Astrocyte (in vitro differentiated cells and primary cell): ENCODE measurements at places on chromosomes 2 and 18.

GRCh38 chr2:54092940-54093339 is 22.5 kb upstream of the ACYP2 start:
- peaks cover 3% of the 10 kb centered on the region for H3K27me3 ChIP-seq
- no peaks in the 10 kb centered on the region for H3K36me3 ChIP-seq
- no peak for DNase-seq
- H3K4me3 ChIP-seq, result no peak overlapping the region
- H3K4me1 ChIP-seq, result peaks cover 9% of the 10 kb centered on the region

GRCh38 chr2:2102866-2103653 is 228.0 kb downstream of the MYT1L start:
- H3K27me3 ChIP-seq, result peaks cover 2% of the 10 kb centered on the region
- H3K4me1 ChIP-seq, result no peaks in the 10 kb centered on the region
- H3K27ac ChIP-seq, result no peak overlapping the region
- DNase-seq, result no peak
- no peak overlapping the region for H3K4me3 ChIP-seq

- no peak for DNase-seq
- no peaks in the 10 kb centered on the region for H3K36me3 ChIP-seq
- H3K27ac ChIP-seq, result peak overlapping the region; percentile 59
- peaks cover 26% of the 10 kb centered on the region for H3K4me1 ChIP-seq
Measured at GRCh38 chr2:38091760-38092159, 15.8 kb upstream of the CYP1B1 start.

DNA sequence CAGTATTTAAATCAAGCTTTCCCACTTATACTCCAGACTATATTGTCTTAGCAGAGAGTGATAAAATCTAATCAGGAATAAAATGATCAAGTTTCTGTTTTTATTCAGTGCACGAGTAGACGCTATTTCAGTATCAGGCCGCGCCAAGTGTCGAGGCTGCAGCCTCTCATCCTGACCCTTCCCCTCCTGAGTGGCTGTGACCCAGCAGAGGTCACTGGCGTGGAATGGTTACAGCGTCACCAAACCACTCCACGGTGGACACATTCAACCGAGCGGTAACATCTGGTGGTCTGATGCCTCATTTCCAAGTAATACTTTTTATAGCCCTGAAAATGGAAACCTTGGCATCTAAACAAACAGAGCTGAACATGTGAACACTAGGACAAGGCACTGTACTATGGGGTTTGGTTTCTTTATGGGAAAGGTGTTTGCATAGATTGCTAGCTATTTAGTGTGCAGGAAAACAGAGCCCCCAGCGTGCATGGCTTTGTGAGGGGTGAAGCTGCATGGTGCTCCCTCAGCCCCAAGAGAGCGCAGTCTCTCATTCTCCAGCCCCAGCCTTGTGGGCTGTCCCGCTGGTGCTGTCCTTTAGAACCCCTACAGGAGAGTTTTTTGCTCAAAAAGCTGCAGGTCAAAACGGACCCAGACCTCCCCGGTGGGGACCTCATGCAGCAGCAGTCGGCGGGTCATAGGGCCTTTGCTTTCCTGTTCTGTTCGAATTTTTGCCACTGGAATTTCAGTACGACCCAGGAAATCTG is 28.4 kb downstream of the FAM228A start:
- H3K27ac ChIP-seq, result no peak overlapping the region
- no peaks in the 10 kb centered on the region for H3K4me1 ChIP-seq
- H3K36me3 ChIP-seq, result no peaks in the 10 kb centered on the region
- no peak overlapping the region for H3K4me3 ChIP-seq

DNA sequence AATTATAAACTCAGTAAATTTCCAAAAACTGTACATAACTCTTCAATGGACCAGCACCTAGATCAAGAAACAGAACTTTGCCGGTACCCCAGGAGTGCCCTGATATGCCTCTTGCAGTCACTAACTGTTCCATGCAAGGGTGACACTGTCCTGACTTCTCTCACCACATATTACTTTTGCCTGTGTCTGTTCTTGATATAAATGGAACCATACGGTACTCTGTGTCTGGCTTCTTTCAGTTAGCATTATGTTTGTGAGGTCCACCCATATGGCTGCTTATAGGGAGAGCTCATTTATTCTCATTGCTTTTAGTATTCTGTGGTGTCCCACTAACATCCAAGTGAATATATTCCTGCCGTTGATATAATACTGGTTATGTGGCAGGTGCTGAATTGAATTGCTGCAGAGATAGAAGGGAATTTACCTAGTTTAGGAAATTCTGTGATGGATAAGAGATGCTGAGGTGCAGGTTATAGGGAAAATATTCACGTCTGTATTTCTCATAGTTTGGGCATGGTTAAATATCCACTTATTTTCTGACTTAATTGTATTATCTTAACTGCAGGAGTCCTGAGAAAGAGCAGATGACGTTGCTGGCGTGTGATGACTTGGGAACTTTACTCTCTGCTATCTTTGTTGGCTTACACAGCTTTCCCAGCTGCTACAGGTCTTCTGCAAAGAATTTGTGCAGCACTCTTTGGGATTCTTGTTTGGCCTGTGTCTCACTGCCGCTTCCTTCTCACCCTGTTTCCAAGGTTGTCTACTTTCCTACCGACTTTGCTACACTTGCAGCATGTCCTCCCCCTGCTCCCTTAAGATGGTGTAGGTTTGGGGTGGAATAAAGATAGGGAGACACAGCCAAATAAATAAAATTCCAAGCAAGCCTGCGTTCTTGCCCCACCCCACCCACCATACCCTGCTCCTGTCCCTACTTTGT is 107.9 kb downstream of the MAP4K4 start:
- peaks cover 50% of the 10 kb centered on the region for H3K4me1 ChIP-seq
- no peaks in the 10 kb centered on the region for H3K27me3 ChIP-seq
- H3K4me3 ChIP-seq, result no peak overlapping the region
- DNase-seq, result peak; percentile 83

- no peak overlapping the region for H3K4me3 ChIP-seq
- DNase-seq, result no peak
- no peaks in the 10 kb centered on the region for H3K27me3 ChIP-seq
Measured at GRCh38 chr2:125491663-125492062, 1164.3 kb upstream of the GYPC start.

GRCh38 chr2:202521470-202521869 is 113.3 kb upstream of the FAM117B start:
- no peaks in the 10 kb centered on the region for H3K27me3 ChIP-seq
- peaks cover 40% of the 10 kb centered on the region for H3K36me3 ChIP-seq
- H3K4me3 ChIP-seq, result no peak overlapping the region
- no peak overlapping the region for H3K27ac ChIP-seq

DNA sequence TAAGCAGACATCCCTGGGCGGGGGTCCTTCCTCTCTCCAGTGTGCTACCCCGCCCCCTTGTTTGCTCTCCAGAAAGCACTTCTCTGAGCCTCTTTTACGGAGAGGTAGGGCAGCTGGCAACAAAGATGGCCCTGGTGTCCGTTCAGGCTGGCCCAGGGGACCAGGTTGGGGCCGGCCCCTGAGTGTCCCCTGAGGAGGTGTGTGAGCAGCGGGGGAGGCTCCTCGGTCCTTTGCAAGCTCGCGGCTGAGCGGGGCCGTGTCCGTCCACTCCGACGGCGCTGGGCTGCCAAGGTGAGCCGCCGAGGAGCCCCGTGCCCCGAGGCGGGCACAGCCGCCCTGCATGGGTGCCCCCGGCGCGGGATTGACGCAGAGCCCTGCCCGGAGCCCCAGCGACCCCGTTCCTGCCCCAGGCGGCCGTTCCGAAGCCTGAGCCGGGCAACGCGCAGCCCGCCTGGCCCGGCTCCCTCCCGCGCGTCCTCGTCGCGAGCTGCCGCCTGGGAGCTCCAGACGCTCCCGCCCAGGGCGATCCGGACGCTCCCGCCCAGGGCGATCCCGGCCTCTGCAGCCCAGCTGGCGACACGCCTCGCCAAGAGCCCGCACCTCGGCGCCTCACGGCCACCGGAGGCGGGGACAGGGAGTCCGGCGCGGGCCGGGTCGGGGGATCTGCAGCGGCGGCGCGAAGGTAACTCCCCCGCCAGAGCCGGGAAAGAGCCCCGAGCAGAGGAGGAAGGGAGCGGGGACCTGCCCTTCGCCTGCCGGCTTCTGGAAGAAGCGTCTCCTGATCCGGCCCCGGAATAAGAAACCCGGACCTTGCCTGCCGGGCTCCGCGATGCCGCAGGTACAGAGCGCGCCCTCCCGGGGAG is at the start of gene PROKR1:
Gene PROKR1, plus strand, starts transcription at position 569 of the 863 bp plus-strand sequence. CDS start 2,243 bp downstream, outside the sequence.
- H3K4me1 ChIP-seq, result peaks cover 5% of the 10 kb centered on the region
- peaks cover 52% of the 10 kb centered on the region for H3K27me3 ChIP-seq
- no peaks in the 10 kb centered on the region for H3K36me3 ChIP-seq
- no peak within 1 kb of the TSS for H3K27ac ChIP-seq

- H3K27me3 ChIP-seq, result no peaks in the 10 kb centered on the region
- H3K36me3 ChIP-seq, result no peaks in the 10 kb centered on the region
- no peak for DNase-seq
- no peak overlapping the region for H3K27ac ChIP-seq
- no peaks in the 10 kb centered on the region for H3K4me1 ChIP-seq
Measured at GRCh38 chr2:147348931-147349555, 495.8 kb upstream of the ACVR2A start.

GRCh38 chr18:28718696-28719095 is 541.8 kb upstream of the CDH2 start:
- H3K27me3 ChIP-seq, result no peaks in the 10 kb centered on the region
- H3K27ac ChIP-seq, result no peak overlapping the region
- no peaks in the 10 kb centered on the region for H3K36me3 ChIP-seq
- no peak overlapping the region for H3K4me3 ChIP-seq
- no peaks in the 10 kb centered on the region for H3K4me1 ChIP-seq

GRCh38 chr18:8337211-8337610 is 272.0 kb upstream of the RAB12 start:
- no peaks in the 10 kb centered on the region for H3K36me3 ChIP-seq
- H3K4me1 ChIP-seq, result peaks cover 11% of the 10 kb centered on the region
- no peak overlapping the region for H3K4me3 ChIP-seq
- H3K27me3 ChIP-seq, result no peaks in the 10 kb centered on the region
- peak; percentile 43 for DNase-seq
- H3K27ac ChIP-seq, result no peak overlapping the region

GRCh38 chr2:143698888-143699570 is 569.8 kb downstream of the ARHGAP15 start:
- DNase-seq, result no peak
- no peak overlapping the region for H3K4me3 ChIP-seq

DNA sequence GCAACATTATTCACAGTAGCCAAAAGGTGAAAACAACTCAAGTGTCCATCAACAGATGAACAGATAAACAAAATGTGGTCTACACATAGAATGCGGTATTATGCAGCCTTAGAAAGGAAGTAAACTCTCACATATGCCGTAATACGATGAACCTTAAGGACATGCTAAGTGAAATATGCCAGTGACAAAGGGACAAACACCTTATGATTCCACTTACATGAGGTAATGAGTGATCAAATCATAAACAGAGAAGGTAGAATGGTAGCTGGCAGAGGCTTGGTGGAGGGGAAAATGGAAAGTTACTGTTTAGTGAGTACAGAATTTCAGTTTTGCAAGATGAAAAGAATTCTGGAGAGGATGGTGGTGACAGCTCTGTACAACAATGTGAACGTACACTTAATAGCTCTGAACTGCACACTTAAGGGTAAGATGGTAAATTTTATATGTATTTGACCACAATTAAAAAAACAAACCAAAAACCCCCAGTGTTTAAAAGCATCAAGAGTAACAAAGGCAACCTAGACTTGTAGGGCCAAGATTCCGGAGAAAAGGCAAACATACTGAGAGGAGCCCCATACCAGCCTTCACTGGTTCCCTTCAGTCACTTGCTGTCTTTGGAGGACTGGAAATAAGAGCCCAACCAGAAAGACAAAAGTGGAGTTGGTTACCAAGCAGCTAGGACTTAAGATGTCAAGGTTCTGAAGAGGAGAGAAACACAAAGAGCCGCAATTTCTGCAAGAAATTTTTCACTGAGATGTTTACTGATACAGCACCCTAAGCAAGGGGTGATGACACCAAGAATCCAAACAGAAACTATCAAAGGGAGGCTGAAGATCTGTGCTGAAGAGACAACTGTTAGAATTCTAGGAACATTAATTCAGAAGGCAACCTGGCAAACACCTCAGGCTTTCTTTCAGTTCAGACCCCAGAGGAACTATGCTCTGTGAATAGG is 61.3 kb downstream of the CUL3 start:
- H3K4me3 ChIP-seq, result no peak overlapping the region
- no peaks in the 10 kb centered on the region for H3K27me3 ChIP-seq
- no peak overlapping the region for H3K27ac ChIP-seq
- H3K4me1 ChIP-seq, result peaks cover 15% of the 10 kb centered on the region
- no peaks in the 10 kb centered on the region for H3K36me3 ChIP-seq
- peak; percentile 23 for DNase-seq

DNA sequence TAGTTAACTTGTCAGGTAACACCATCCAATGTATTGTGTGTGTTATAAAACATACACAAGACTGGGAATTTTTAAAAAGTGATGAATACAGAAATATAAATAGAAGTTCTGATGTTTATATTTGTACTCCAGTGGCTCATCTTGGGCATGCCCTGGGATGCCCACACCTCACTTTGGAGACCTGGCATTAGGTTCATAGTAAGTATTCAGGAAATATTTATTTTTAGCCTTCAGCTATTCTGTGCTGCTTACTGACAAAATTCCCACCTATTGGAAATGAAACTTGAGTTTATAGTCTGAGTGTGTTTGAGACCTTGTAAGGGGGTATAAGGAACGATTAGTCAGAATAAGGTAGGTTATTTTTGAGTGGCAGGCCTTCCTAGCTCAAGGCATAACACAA is 67.5 kb downstream of the MYO1B start:
- H3K36me3 ChIP-seq, result no peaks in the 10 kb centered on the region
- H3K4me3 ChIP-seq, result no peak overlapping the region
- H3K4me1 ChIP-seq, result peaks cover 5% of the 10 kb centered on the region
- H3K27me3 ChIP-seq, result no peaks in the 10 kb centered on the region

DNA sequence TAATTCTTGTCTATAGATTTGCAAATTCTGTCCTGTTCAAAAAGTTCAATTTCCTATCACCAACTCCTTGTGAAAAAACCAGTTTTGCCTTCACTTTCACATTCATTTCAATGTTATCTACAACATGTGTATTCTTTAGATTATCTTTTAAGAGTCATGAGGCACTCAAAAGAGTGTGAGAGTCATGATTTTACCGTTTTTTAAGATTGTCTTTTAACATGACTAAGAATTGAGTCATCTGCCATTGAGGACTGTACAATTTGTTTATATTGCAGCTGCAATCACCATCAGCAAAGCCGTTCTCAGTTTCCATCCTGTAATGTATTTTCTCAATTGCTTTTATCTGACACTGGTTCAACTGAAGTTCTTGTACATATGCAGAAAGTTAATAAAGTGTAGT is 275.8 kb downstream of the LNPK start:
- H3K4me1 ChIP-seq, result peaks cover 3% of the 10 kb centered on the region
- no peaks in the 10 kb centered on the region for H3K36me3 ChIP-seq
- no peak overlapping the region for H3K4me3 ChIP-seq

- no peak overlapping the region for H3K27ac ChIP-seq
- no peaks in the 10 kb centered on the region for H3K36me3 ChIP-seq
- no peaks in the 10 kb centered on the region for H3K27me3 ChIP-seq
- H3K4me1 ChIP-seq, result no peaks in the 10 kb centered on the region
- H3K4me3 ChIP-seq, result no peak overlapping the region
- no peak for DNase-seq
Measured at GRCh38 chr2:529424-529823, 147.8 kb downstream of the TMEM18 start.

- H3K4me1 ChIP-seq, result peaks cover 18% of the 10 kb centered on the region
- H3K36me3 ChIP-seq, result no peaks in the 10 kb centered on the region
- no peak overlapping the region for H3K4me3 ChIP-seq
Measured at GRCh38 chr2:174949988-174950687, 55.0 kb downstream of the CHN1 start.

GRCh38 chr2:226114436-226114835 is 685.2 kb downstream of the IRS1 start:
- peak overlapping the region; percentile 98 for H3K27ac ChIP-seq
- H3K4me3 ChIP-seq, result no peak overlapping the region
- peaks cover 40% of the 10 kb centered on the region for H3K4me1 ChIP-seq
- H3K27me3 ChIP-seq, result no peaks in the 10 kb centered on the region

- H3K4me1 ChIP-seq, result peaks cover 9% of the 10 kb centered on the region
- H3K27ac ChIP-seq, result no peak overlapping the region
- no peaks in the 10 kb centered on the region for H3K27me3 ChIP-seq
- H3K4me3 ChIP-seq, result no peak overlapping the region
Measured at GRCh38 chr18:74841248-74841647, 243.6 kb downstream of the ZNF407 start.
